NCI-H460 (cell line): ENCODE measurements at places on chromosomes 6 and 20.

- DNase-seq: no peak
These were observed 7.9 kb upstream of the ZSCAN12 start for GRCh38 chr6:28407401-28407800.

GRCh38 chr20:20690676-20691476, 21.6 kb downstream of the RALGAPA2 start:
- no peak for DNase-seq

- DNase-seq: no peak
These were observed 59.4 kb downstream of the GCNT2 start for GRCh38 chr6:10580570-10580969.

GRCh38 chr6:126030045-126030444, 43.7 kb downstream of the TRMT11 start:
- DNase-seq: no peak

DNA sequence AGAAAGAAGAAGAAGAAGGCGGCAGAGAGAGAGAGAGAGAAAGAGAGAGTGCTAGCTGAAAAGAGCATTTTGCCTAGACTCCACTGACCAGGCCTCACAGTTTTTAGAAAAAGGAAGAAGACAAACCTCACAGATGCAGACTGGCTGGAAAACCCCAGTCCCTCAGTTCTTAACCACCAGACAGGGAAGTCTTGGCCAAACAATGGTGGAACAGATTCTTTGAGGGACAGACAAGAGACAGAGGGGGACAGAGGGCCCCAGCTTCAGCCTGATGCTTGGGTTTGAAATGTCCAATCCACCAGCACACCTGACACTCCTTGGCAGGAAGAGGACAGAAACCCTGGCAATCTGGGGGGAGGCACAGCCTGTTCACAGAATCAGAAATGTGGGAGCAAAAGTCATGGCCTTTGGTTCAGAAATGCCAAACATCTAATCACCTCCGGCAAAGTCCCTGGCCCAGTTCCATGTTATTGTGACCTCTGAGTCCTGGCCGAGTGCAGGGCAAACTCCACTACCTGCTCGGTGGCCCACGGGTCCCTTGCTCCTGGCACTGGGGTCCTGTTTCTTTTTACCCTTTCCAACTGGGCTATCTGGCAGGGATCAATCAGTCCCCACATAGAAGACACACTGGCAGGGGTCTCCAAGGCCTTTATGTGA, 235.2 kb downstream of the LY86 start:
- no peak for DNase-seq

DNA sequence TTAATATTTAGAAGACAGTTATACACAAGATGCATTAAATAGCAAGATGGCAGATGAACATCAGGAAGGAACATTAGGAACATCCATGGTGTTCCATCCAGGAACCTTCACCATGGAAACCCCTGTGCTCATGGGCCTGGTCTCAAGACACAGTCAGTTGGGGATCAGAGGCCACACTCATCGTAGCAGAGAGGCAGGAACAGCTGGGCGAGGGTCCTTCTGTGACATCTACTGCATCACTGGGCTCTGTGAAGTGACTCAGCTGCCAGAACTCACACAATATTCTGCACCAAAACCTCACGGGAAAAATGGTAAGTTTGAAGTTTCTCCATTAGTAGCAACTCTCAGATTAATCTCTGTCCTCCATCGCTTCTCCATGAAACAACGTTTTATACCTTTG, 356.6 kb downstream of the PREX1 start:
- no peak for DNase-seq

- DNase-seq: no peak
These were observed 1.2 kb downstream of the RPS21 start for GRCh38 chr20:62387933-62388635.

DNA sequence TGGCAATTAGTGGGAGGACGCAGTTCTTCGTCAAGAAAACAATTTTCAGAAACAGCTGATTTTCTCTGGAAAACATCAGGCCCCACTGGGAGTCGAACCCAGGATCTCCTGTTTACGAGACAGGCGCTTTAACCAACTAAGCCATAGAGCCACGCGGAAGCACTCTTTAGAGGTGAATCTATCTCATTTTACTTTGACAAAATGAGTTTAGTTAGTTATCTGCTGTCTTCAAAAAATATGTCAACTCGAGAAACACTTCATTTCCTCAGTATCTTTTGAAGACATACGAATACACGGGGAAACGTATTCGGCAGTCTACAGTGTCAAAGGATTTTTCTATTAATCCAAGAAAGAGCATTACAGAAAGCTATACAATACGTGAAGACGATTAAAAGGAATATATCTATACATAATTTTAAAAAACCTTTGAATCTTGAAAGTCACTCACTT, 26.7 kb downstream of the GPX6 start:
- DNase-seq: peak; percentile 74

GRCh38 chr6:148835920-148836441, 89.2 kb downstream of the UST start:
- DNase-seq: no peak

GRCh38 chr6:53727748-53728147, 62.2 kb upstream of the KLHL31 start:
- no peak for DNase-seq

- DNase-seq: no peak
These were observed 15.5 kb downstream of the MRPL14 start for GRCh38 chr6:44111434-44112417.

GRCh38 chr6:157229132-157229618, 94.1 kb downstream of the TMEM242 start:
- DNase-seq: no peak

DNA sequence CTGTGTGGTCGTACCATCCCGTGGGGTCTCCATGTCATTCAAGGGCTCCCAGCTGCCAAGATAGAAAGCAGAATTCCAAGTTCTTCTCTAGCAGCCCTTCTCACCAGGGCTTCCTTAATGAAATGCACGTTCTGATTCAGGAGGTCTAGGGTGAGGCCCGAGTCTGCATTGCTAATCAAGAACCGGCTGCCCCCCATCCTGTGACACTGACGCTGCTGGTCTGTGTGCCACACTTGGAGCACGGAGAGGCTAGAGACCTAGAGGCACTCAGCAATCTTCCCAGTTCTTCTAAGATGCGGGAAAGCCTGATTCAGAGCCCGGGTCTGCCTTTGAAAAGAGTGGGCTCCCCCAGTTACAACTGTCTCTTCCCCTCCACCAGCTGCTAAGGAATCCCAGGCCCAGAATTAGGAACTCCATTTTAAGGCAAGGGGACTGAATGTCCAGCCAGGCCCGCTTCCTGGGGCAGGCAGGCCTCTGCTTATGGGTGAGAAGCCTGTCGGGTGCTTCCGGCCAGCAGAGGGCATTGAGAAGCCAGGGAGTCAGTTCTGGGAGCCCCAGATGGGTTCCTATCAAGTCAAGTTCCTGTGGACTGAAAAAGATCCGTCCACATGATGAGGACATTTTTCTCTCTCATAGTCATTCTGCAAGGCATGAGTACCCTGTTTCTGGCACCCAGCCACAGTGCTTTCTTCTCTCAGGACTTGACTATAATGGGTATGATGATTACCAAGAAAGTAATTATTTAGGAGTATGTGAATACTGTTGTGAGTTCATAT, 69.8 kb upstream of the RIN2 start:
- DNase-seq: peak; percentile 75

DNA sequence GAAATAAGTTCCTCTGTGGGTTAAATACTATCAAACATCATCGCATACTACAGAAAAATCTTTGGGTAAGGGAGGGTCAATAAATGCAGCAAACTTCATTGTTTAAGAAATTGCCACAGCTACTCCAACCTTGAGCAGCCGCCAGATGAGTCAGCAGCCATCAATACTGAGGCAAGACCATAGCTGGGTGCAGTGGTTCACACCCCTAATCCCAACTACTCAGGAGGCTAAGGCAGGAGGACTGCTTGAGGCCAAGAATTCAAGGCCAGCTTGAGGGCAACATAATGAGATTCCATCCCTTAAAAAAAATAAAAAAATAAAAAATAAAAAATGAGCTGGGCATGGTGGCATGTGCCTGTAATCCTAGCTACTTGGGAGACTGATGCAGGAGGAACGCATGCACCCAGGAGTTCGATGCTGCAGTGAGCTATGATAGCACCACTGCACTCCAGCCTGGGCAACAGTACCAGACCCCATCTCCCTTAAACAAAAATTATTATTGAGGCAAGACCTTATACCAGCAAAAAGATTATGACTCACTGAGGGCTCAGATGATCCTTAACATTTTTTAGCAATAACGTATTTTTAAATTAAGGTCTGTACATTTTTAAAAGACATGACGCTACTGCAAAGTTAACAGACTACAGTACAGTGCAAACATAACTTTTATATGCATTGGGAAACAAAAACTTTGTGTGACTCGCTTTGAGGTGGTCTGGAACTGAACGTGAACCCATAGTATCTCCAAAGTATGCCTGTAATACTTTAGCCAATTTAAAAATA, 8.8 kb downstream of the SRPK1 start:
- no peak for DNase-seq

DNA sequence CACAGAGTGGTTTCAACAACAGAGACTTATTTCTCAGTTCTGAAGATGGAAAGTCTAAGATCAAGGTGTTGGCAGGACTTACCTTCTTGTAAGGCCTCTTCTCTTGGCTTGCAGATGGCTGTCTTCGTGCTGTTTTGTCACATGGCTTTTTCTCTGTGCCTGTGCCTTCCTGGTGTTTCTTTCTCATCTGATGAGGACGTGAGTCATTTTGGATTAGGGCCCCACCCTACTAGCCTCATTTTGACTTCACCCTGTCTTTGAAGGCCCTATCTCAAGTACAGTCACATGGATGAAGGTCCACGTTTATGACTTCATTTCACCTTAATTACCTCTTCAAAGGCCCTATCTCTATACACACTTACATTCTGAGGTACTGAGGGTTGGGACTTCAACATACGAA, 41.4 kb upstream of the LAMA2 start:
- no peak for DNase-seq

DNA sequence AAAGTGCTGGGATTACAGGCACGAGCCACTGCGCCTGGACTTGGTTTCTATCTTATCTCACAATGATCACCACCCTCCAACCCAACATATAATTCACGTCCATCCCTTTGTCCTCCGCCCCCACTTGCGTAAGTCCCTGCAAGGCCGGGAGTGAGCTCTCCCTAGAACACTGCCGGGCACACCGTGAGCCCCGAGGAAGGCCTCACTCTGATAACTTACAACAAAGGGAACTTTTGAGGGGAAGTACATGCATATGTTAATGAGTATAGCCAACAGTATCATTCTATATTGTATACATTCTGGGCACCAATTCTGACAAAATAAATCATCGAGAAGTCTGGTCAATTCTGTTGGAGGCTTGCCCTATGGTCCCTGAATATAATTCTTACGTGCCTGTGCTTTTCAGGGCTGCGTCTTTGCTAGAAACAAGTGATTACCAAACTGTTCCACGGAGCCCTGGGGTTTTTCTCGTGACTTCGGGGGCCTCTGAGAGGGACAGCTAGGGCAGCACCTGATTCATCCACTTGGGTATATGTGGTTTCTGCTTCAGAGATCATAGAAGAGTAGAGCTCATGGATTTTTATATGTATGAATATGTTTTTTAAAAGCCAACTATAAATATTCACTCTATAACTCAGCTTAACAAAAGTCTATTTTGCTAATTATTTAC, 469.8 kb upstream of the AGPAT4 start:
- DNase-seq: no peak

GRCh38 chr6:4805553-4806336, 29.5 kb downstream of the CDYL start:
- DNase-seq: peak; percentile 37

- no peak for DNase-seq
These were observed 365.2 kb upstream of the POU3F2 start for GRCh38 chr6:98469141-98469540.

DNA sequence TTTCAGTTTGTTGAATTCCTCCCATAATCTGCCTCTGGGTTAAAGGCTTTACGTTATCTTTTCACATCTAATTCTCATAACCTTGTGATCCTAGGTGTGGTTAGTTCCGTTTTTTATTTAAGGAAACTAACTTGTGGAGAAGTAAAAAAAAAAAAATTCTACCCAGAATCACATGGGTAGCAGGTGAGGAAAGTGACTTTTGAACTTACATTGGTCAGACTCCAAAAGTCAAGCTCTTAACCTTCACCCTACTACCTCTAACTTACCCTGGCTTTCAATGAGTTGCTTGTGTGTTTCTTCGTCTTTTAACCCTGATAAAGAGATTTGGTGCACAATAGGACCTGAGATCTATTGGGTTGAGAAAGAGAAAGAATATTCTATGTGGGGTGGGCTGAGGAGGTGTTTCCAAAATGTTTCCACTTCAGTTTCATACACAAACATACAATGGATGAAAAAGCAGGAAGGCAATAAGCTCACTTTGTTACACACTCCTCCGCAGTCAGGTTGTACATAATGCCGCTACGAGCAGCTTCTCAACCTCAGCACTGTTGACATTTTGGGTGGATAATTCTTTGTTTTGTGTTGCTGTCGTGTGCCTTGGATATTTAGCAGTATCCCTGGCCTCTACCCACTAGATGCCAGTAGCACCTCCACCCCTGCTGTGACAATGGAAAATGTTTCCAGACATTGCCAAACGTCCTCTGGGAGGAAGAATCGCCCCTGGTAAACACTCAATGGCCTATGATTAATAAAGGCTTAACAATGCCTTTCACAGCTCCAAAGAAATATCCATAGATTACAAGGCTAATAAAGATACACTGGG, 193.0 kb upstream of the ZNF217 start:
- DNase-seq: peak; percentile 46

- DNase-seq: no peak
These were observed 1.1 kb upstream of the SLC22A23 start for GRCh38 chr6:3457710-3458602.

DNA sequence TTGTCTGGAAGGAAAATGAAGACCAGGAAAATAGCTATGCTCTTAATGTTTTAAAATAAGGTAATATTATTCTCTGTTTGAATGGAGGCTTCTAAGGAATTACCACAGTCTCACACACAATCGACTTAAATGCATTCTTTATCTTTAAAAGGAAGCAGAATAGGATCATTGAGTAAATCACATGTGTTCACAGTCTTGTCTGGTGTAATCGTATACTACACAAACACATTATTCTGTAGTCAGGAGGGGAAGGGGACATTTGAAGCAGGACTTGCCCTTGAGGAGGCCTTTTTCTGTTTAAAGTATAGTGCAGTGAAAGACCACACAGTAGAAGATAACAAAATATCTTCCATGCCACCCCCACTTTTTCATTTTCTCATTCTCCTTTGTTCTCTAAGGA, 20.6 kb upstream of the REV3L start:
- DNase-seq: no peak

DNA sequence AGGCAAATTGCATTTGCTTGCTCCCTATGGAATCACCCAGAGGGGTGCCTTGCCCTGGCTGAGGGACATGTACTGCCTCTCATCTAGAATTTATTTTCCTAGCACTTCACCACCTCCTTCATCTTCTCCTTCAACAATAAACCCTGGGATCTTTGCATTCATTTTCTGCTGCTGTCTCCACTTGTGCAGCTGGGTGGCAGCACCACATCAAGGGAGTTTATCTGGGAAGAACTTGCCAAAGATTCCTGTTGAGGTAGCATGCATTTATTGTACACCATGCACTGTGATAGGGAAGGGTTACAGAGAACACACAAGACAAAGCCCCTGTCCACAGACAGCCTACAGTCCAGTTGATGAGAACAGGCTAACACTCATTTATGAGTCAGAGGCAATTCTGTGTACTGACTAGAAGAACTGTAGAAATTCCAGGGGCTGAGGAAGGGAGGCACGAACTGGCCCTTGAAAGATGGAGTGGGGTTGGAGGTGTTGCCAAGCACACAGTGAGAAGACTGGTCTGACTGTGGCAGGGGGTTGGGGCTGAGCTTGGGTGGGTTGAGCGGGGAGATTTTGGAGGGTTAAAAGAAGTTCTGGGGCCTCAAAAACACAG, 17.5 kb downstream of the C20orf173 start:
- DNase-seq: peak; percentile 30
